Myocyte (in vitro differentiated cells): ENCODE measurements at places on chromosomes 7 and 10. TPM values are rescaled to one million over a fixed set of nuclear protein-coding genes. Genes with fewer than 3 reads are reported as not detected.

CNNM1 gene
- total RNA-seq = not detected in 2 replicates

CYP26A1 gene
- total RNA-seq = not detected in 2 replicates

SAP25 gene
- total RNA-seq = 0.21 TPM in 1 of 2 replicates, not detected in the other

FAM25A gene
- not detected in 2 replicates for total RNA-seq

MKX gene
- total RNA-seq = 0.35 and 0.83 TPM in 2 replicates

PAPOLB gene
- total RNA-seq = 0.05 TPM in 1 of 2 replicates, not detected in the other

SPOCK2 gene
- total RNA-seq = 0.78 and 1.9 TPM in 2 replicates

OR6B1 gene
- total RNA-seq = 0.03 TPM in 1 of 2 replicates, not detected in the other

FLNC gene
- 703 and 1,085 TPM in 2 replicates for total RNA-seq

CPA5 gene
- 0.16 and 0.21 TPM in 2 replicates for total RNA-seq

GOLGA7B gene
- 0.29 and 0.42 TPM in 2 replicates for total RNA-seq

ABCB1 gene
- not detected in 2 replicates for total RNA-seq

STEAP1B gene
- 0.99 TPM in 1 of 2 replicates, not detected in the other for total RNA-seq

CBLL1 gene
- 43.5 and 45.8 TPM in 2 replicates for total RNA-seq

BTBD16 gene
- 1.2 TPM in 1 of 2 replicates, not detected in the other for total RNA-seq

HGF gene
- 5.3 and 5.6 TPM in 2 replicates for total RNA-seq

TCERG1L gene
- not detected in 2 replicates for total RNA-seq

SHTN1 gene
- 3.2 and 3.6 TPM in 2 replicates for total RNA-seq

COMMD3 gene
- 50.9 and 96.0 TPM in 2 replicates for total RNA-seq

WDFY4 gene
- 0.03 TPM in 1 of 2 replicates, not detected in the other for total RNA-seq

FGFBP3 gene
- 0.19 and 0.42 TPM in 2 replicates for total RNA-seq

OR9A2 gene
- total RNA-seq = not detected in 2 replicates

CALML5 gene
- total RNA-seq = not detected in 2 replicates

EPO gene
- total RNA-seq = 0.16 and 0.88 TPM in 2 replicates

IFIT5 gene
- total RNA-seq = 19.5 and 21.6 TPM in 2 replicates

SFMBT2 gene
- 0.05 and 0.08 TPM in 2 replicates for total RNA-seq

DPYSL4 gene
- total RNA-seq = 21.0 and 22.3 TPM in 2 replicates

GPR26 gene
- not detected in 2 replicates for total RNA-seq

GIMAP5 gene
- not detected in 2 replicates for total RNA-seq

PCLO gene
- total RNA-seq = 1.4 and 2.2 TPM in 2 replicates

HKDC1 gene
- 0.10 and 0.11 TPM in 2 replicates for total RNA-seq

TCAF2 gene
- 1.7 and 6.7 TPM in 2 replicates for total RNA-seq

RASA4 gene
- 26.5 and 28.4 TPM in 2 replicates for total RNA-seq

MKI67 gene
- total RNA-seq = 0.29 and 3.2 TPM in 2 replicates

GPR158 gene
- total RNA-seq = 1.8 and 2.2 TPM in 2 replicates

BICC1 gene
- total RNA-seq = 10.3 and 10.6 TPM in 2 replicates

GRK5 gene
- 1.1 and 1.8 TPM in 2 replicates for total RNA-seq

VIPR2 gene
- not detected in 2 replicates for total RNA-seq

KLLN gene
- total RNA-seq = 1.0 and 1.2 TPM in 2 replicates

SEC23IP gene
- total RNA-seq = 21.4 and 29.0 TPM in 2 replicates

COL28A1 gene
- 0.88 and 2.2 TPM in 2 replicates for total RNA-seq

TMEM273 gene
- total RNA-seq = 0.32 TPM in 1 of 2 replicates, not detected in the other

HPS1 gene
- 28.9 and 35.0 TPM in 2 replicates for total RNA-seq

CALML3 gene
- not detected in 2 replicates for total RNA-seq

TLX1 gene
- not detected in 2 replicates for total RNA-seq

BLVRA gene
- 37.8 and 42.2 TPM in 2 replicates for total RNA-seq

SEPTIN14 gene
- not detected in 2 replicates for total RNA-seq

KLF14 gene
- not detected in 2 replicates for total RNA-seq

POLR2J gene
- 33.1 and 58.9 TPM in 2 replicates for total RNA-seq

DHX32 gene
- 51.7 and 62.3 TPM in 2 replicates for total RNA-seq

FOXI2 gene
- not detected in 2 replicates for total RNA-seq

PGAM2 gene
- 62.5 and 81.2 TPM in 2 replicates for total RNA-seq

PRSS37 gene
- not detected in 2 replicates for total RNA-seq

SCIN gene
- total RNA-seq = 1.7 and 2.6 TPM in 2 replicates
